ENCODE measurements at places on chromosomes 7 and 10. TPM values are rescaled to one million over a fixed set of nuclear protein-coding genes. Genes with fewer than 3 reads are reported as not detected.

CALD1 gene
- total RNA-seq, result 20.0 TPM

DNA sequence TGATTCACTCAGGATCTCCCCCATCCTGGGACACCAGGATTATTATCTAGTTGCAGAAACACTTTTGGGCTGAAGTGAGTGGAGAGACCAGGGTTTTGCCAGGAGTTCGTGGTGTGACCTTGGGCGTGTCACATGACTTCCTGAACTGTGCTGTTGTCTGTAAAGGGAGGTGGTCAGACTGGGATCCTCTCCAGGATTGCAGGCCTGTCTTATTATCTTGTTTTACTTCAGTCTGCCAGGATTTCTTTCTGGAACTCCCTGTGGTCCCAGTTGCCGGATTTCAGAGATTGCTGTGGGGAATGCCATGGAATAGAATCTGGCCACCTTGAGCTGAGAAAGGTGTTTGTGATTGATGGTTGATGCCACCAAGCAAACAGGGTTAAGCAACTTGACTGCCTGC lies 35.8 kb downstream of the CRCP start:
- H3K4me1 ChIP-seq, result peaks cover 22% of the 10 kb centered on the region
- no peak for DNase-seq
- H3K36me3 ChIP-seq, result peaks cover 12% of the 10 kb centered on the region
- H3K27me3 ChIP-seq, result no peaks in the 10 kb centered on the region
- no peak overlapping the region for H3K27ac ChIP-seq

DNA sequence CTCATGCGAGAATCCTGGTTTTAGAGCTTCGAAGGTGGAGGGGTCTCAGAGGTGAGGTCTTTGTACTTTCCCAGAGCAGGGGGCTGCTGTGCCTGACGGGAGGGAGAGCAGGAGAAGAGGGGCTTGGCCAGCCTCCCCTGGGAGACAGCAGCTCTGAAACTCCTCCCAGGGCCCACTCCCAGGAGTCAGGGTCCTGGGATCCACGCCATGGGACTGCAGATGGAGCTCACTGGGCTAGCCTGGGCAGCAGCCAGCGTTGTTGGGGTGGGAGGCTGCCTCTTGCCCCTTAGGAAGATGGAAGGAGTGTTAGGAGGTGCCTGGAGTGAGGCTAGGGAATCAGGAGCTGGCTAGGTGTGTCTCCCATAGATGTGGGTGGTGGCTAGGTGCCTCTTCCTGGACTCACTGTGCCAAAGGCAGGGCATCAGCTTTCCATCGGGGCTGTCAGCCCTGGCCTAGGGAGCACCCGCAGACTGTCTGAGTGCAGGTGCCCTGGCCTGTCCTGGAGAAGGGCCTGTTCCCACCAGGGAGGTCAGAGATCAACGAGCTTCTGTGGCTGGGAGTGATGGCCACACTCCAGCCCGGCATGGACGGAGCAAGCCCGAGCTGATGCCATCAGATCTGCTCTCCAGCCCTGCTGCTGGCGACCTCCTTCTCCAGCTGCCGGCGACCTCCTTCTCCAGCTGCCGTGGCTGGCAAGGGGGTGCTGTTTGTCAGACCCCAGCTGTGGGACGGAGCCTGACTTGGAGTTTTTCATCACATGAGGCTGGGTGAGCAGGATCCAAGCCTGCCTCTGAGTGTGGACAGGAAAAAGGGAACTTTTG lies 111.3 kb downstream of the PTPN20 start:
- H3K4me3 ChIP-seq, result no peak overlapping the region
- H3K4me1 ChIP-seq, result peaks cover 4% of the 10 kb centered on the region
- no peak overlapping the region for H3K27ac ChIP-seq
- no peak for DNase-seq
- H3K27me3 ChIP-seq, result no peaks in the 10 kb centered on the region

DNA sequence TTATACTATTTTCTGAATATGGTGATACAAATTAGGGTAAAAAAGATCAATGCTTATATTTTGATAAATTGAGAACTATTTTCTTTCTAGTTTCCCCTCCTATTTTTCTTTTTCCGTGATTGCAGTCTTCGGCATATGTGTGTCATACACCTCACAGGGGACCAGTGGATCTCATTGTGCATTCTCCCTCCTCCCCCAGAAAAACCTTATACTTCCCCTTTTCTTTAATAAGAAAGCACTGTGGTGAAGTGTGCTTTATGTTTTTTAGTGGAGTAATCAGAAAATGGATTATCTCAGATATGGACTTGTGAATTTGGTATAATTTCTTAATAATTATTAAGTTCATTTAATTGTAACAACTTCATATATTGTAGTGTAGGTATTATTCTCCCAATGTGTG lies 72.8 kb downstream of the BICC1 start:
- no peak for DNase-seq
- H3K36me3 ChIP-seq, result no peaks in the 10 kb centered on the region
- peaks cover 11% of the 10 kb centered on the region for H3K27me3 ChIP-seq
- H3K27ac ChIP-seq, result no peak overlapping the region
- no peak overlapping the region for H3K4me3 ChIP-seq

DNA sequence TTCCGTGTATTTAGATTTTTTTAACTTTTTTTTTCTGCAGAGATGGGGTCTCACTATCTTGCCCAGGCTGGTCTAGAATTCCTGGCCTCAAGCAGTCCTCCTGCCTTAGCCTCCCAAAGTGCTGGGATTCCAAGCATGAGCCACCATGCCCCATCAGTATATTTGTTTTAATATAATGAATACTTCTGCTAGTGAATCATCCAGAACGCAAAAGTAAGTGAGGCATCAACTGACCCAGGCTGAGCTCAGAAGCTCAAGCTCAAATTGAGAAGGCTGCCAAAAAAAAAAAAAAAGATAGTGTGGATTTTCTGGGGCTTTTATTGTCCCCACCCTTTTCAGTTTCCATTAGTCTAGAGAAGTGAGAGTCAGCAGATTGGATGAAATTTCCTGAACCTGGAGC lies 39.0 kb upstream of the TECTB start:
- H3K27me3 ChIP-seq, result peaks cover 8% of the 10 kb centered on the region
- no peak overlapping the region for H3K27ac ChIP-seq
- no peak for DNase-seq

Data from activated T-cell treated with anti-CD3 and anti-CD28 coated beads, Interleukin-2, amount 50 U/mL, for 72 hours (primary cell).